ENCODE measurements at places on chromosomes 1 and 21.

DNA sequence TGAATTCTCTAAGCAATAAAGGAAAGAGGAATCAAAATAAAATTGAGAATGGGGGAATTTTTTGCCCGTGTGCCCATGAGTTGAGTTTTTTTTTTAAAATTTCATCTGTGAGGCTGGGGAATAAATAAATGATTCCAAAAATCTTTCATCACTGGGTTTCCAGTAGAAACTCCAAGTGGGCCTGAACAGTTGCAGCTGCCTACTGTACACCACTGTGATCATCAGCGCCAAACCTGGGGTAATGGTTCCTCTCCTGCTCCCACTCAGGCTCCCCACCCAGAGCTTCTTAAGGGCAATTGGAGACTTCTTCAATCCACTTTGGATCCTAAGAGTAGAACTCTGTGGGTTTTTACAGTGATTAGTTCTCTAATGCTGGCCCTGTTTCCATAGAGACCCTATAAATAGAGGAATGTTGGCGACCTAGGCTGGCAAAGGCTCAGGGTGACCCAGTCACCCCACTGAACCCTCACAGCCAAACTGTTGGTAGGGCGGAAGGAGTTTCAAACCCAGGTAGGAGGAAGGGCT lies 9.3 kb downstream of the TMCC2 start:
- H3K36me3 ChIP-seq = no peaks in the 10 kb centered on the region
- DNase-seq = no peak
- H3K27me3 ChIP-seq = no peaks in the 10 kb centered on the region
- H3K27ac ChIP-seq = no peak overlapping the region
- H3K4me3 ChIP-seq = no peak overlapping the region

- no peak for DNase-seq
- H3K27ac ChIP-seq = no peak overlapping the region
- no peaks in the 10 kb centered on the region for H3K4me1 ChIP-seq
- H3K36me3 ChIP-seq = no peaks in the 10 kb centered on the region
Measured at GRCh38 chr1:234295626-234296025, 77.6 kb upstream of the COA6 start.

DNA sequence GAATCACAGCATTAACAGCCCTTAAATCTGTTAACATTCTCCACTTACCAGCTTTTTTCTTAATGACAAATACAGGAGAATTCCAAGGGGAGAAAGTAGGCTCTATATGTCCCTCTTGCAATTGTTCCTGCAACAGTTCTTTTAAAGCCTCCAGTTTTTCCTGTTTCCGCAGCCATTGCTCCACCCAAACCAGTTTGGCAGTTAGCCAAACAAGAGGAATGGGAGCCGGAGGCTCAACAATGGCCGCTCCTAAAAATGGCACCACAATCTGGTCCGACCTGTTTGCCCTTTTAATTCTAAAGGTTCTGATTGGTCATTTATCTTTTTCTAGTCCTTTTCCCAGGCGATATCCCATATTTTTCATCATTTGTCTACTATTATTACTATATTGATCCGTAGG lies 14.0 kb upstream of the L1TD1 start:
- DNase-seq = peak; percentile 63
- H3K27me3 ChIP-seq = no peaks in the 10 kb centered on the region
- no peaks in the 10 kb centered on the region for H3K36me3 ChIP-seq
- H3K4me1 ChIP-seq = no peaks in the 10 kb centered on the region
- H3K4me3 ChIP-seq = no peak overlapping the region
- no peak overlapping the region for H3K27ac ChIP-seq

DNA sequence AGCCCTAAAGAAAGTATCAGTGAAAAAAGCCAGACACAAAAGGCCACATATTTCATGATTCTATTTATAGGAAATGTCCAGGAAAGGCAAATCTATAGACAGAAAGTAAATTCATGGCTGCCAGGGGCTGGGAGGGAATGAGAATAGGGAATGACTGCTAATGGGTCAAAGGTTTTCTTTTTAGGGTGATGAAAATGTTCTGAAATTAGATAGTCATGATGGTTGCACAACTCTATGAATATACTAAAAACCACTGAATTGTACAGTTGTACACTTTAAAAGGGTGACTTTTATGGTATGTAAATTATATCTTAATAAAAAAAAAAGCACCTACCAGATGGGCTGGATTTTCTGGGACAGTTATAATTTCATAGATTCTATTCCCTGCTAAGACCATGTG lies 114.8 kb downstream of the CNIH3 start:
- no peak for DNase-seq
- H3K4me3 ChIP-seq = no peak overlapping the region
- no peaks in the 10 kb centered on the region for H3K27me3 ChIP-seq
- H3K4me1 ChIP-seq = no peaks in the 10 kb centered on the region

- no peak for DNase-seq
- no peaks in the 10 kb centered on the region for H3K4me1 ChIP-seq
- H3K27ac ChIP-seq = no peak overlapping the region
- no peak overlapping the region for H3K4me3 ChIP-seq
- no peaks in the 10 kb centered on the region for H3K27me3 ChIP-seq
Measured at GRCh38 chr1:182367926-182368325, 23.7 kb downstream of the GLUL start.

- no peaks in the 10 kb centered on the region for H3K27me3 ChIP-seq
- H3K4me3 ChIP-seq = peak overlapping the region; percentile 56
- no peaks in the 10 kb centered on the region for H3K36me3 ChIP-seq
Measured at GRCh38 chr21:39349211-39350093, 564 bp upstream of the HMGN1 start.

GRCh38 chr1:243740255-243740999 lies 109.6 kb downstream of the AKT3 start:
- no peaks in the 10 kb centered on the region for H3K36me3 ChIP-seq
- no peak for DNase-seq
- no peak overlapping the region for H3K4me3 ChIP-seq
- no peaks in the 10 kb centered on the region for H3K27me3 ChIP-seq

GRCh38 chr1:4301007-4301406 lies 353.4 kb upstream of the AJAP1 start:
- H3K4me1 ChIP-seq = no peaks in the 10 kb centered on the region
- H3K27me3 ChIP-seq = no peaks in the 10 kb centered on the region
- no peak overlapping the region for H3K4me3 ChIP-seq
- H3K27ac ChIP-seq = no peak overlapping the region
- no peaks in the 10 kb centered on the region for H3K36me3 ChIP-seq

Measured in colonic mucosa (tissue), 4 donors.